ENCODE measurements at places on chromosomes 1 and 21.

GRCh38 chr1:28050776-28051175, 37.6 kb downstream of the EYA3 start:
- DNase-seq, result no peak

DNA sequence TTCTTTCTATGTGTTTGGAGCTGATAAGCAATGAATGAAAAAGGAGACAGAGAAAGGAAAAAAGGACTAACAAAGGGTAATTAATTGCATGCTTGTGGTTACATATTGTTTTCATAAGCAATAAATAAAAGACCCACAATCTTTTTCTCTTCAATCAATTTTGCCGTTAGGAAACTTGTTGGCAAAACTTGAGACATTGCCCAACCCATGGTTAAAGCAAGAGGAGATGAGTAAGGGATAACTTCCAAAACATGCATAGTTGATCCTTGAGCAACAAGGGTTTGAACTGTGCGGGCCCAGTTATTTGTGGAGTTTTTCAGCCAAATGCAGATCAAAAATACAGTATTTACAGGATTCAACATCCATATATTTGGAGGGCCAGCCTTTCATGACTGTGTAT, 572.4 kb downstream of the AMY1C start:
- no peak for DNase-seq

DNA sequence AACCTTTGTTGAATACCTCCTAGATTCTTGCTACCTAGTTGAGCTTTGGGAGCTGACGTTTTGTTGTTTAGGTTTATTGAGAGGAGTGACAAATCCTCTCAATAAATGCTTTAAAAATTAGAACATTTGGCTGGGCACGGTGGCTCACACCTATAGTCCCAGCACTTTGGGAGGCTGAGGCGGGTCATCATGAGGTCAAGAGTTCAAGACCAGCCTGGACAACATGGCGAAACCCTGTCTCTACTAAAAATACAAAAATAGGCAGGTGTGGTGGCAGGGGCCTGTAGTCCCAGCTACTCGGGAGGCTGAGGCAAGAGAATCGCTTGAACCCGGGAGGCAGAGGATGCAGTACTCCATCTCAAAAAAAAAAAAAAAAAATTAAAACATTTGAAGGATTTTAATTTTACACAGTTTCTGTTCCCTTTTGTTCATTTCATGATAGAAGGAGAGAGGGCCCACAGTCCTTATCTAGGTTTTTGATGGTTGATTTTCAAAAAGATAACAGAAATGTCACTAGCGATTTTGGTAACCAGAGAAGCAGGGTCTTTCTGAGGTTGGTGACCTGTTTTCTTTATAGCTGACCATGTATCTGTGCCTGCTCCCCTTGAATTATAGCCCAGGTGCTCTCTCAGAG, 44.2 kb upstream of the PIGV start:
- no peak for DNase-seq

DNA sequence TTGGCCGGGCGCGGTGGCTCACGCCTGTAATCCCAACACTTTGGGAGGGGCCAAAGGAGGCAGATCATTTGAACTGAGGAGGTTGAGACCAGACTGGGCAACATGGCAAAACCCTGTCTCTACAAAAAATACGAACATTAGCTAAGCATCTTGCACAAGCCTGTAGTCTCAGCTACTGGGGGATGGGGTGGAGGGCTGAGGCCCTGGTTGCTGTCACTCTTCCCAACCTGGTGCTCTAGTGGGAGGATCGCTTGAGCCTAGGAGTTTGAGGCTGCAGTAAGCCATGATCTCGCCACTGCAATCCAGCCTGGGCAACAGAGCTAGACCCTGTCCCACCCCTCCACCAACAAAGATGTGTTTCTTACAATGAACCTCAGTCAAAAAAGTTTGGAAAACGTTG, 2.8 kb downstream of the PHGDH start:
- DNase-seq, result no peak

- DNase-seq, result no peak
Measured at GRCh38 chr1:14167884-14168283, 430.6 kb upstream of the KAZN start.

GRCh38 chr21:43318841-43319781, 107.8 kb downstream of the SIK1 start:
- DNase-seq, result no peak

DNA sequence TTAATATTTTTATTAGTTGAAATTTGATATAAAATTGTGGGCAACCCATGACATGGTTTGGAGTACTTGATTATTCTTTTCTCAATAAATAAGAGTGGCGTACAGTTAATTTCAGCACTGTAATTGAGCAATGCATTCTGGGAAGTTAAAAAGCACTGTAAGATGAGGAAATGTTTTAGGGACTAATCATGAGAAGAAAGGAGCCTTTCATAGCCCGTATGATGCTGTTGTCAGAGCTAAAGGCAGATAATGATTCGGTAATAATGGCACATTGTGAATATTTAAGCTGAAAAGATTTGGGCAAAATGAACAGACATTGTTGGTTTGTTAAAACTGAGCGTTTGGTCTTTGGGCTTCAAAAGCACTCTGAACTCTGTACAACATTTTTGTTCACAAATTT, 139.3 kb downstream of the NFIA start:
- no peak for DNase-seq

GRCh38 chr1:1302006-1302430, 5.7 kb downstream of the ACAP3 start:
- DNase-seq, result no peak

GRCh38 chr21:33396436-33396835, 6.8 kb upstream of the IFNGR2 start:
- DNase-seq, result no peak

- DNase-seq, result no peak
Measured at GRCh38 chr21:42564561-42564971, 50.9 kb downstream of the SLC37A1 start.

DNA sequence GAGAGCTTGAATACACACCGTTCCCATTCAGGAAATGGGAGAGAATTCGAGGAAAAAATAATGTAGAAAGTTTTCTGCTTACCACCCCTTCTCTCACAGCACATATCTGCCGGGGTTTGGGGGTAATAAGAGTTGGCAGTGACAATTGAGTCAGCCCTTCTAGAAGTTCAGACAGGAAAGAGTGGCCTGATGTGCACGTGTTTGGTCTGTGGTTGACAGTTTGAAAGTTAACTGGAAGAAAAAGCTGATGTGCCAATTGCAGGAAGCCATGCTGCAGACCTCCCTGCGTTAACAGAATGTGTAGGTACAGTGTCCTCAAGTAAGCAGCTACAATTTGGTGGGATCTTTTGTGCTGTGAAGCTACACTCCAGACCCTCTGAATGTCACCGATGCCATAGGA, 50.9 kb downstream of the DHX9 start:
- DNase-seq, result no peak

DNA sequence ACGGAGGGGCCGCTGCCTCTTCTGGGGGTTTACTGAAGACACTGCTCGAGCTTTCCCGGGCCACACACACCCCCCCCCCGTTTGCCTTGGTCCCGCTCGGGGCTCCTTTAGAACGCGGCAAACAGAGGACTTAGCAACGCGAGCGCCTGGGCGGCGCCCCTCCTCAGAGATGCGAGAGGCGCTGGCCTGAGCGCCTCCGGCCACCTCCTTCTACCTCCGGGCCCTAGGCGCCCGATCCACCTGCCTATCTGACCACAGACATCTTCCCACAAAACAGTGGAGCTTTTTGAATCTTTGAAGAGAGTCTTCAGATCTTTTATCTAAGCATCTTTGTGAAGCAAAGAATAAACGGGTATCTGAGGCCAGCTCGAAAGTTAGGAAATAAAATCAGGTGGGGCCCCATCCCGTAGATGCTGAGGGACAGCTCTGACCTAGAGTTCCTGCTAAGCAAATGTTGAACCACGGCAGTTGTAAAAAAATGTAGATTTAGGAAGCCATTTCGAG, 436 bp upstream of the TTLL7 start:
- peak; percentile 56 for DNase-seq

GRCh38 chr1:234241941-234242490, 131.2 kb upstream of the COA6 start:
- DNase-seq, result no peak

- no peak for DNase-seq
Measured at GRCh38 chr21:34911360-34911759, 137.7 kb downstream of the RUNX1 start.

- no peak for DNase-seq
Measured at GRCh38 chr1:150256198-150256553, 1.4 kb upstream of the CA14 start.

DNA sequence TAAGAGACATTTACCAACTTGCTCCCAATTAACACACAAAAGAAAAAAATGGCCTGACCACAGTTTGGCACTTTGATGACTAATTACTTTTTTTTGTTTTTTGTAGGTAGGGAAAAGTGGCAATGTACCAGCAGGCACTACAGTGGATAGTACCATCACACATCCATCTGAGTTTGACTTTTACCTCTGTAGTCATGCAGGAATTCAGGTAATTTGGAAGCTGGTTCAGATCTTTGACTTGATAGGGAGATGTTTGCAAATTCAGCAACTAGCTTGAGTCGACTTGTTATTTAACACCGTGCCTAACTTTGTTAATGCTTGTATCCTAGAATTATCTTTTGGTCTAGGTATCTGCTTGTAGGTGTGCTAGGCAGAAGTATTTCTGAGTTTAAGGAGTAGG, 33.0 kb upstream of the AGO1 start:
- DNase-seq, result no peak

DNA sequence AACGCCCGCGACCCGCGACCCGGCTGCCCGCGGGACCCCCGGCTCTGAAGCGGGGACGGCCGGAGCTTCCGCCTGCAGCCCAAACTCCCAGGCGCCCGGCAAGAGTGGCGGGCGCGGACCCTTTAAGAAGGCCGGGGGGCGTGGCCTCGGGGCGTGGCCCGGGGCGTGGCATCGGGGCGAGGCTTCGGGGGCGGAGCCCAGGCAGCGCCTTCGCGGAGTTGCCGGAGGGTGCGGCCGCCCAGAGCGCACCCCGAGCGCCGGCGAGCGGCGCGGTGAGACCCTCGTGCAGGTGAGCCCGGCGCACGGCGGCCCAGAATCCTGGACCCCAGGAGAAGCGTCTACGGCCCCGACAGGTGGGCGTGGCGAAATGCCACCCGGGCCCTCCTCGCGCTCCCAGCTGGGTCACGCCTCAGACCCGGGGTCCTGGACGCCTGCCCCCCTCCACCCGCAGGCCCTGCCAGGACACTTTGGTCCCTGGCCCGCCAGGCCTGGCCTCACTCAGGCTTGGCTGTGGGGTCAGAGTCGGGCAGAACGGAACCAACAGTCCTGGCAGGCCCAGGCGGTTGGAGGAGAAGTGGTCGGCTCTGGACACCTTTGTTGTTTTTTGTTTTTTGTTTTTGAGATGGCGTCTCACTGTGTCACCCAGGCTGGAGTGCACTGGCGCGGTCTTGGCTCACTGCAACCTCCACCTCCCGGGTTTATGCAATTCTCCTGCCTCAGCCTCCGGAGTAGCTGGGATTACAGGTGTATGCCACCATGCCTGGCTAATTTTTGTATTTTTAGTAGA, 14.4 kb downstream of the RNF223 start:
- no peak for DNase-seq

DNA sequence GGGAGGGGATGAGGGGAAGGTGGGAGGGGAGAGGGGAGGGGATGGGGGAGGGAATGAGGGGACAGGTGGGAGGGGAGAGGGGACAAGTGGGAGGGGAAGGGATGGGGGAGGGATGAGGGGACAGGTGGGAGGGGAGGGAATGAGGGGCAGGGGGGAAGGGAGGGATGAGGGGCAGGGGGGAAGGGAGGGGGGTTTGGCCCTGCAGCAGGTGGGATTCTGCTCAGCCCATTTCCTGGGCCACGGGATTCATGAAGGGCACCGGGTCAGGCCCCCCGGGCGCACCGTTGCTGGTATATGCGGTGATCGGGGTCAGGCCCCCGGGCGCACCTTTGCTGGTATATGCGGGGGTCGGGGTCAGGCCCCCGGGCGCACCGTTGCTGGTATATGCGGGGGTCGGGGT, 15.1 kb upstream of the SAMD11 start:
- DNase-seq, result no peak

- no peak for DNase-seq
Measured at GRCh38 chr1:205950826-205951549, 7.7 kb upstream of the SLC26A9 start.

GRCh38 chr1:153670257-153670858, 435 bp downstream of the ILF2 start:
- DNase-seq, result no peak

- no peak for DNase-seq
Measured at GRCh38 chr1:201504799-201505502, 2.0 kb downstream of the CSRP1 start.

DNA sequence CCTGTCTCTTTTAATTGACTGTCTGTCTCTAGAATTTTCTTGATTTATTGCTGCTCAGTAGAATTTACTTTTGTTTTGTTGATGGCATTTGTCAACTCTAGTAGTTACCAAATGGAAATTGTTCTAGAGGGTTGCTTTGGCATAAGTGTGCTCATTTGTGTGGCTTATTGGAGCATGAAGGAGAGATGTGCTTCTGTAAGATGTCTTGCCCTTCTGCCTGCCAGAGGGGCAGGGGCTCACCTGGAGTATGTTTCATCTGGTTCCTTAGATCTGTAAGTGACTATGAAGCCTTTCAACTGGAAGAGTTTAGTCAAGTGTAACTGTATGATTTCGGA, 345.5 kb downstream of the DISC1 start:
- DNase-seq, result no peak

- no peak for DNase-seq
Measured at GRCh38 chr1:150420560-150421265, 56.8 kb downstream of the RPRD2 start.

DNA sequence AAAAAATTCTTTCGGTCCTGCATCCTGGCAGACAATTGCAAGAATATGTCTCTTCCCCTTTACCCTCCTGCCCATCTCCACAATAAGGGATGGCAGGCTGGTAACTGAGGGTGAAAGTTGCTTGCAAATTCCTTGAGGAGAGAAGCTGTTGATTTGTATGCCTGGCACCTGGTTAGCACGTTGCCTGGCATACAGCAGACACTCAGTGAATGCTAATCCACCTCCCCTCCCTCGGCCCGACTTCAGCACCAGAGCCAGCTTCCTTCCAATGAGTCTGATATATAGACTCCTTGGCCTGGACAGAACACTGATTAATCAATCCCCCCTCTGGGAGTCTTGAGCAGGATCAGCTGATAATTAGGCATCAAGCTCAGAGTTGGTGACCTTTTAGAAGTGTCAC, 39.1 kb downstream of the KCNC4 start:
- no peak for DNase-seq

GRCh38 chr1:198495631-198496030, 44.8 kb downstream of the ATP6V1G3 start:
- no peak for DNase-seq

DNA sequence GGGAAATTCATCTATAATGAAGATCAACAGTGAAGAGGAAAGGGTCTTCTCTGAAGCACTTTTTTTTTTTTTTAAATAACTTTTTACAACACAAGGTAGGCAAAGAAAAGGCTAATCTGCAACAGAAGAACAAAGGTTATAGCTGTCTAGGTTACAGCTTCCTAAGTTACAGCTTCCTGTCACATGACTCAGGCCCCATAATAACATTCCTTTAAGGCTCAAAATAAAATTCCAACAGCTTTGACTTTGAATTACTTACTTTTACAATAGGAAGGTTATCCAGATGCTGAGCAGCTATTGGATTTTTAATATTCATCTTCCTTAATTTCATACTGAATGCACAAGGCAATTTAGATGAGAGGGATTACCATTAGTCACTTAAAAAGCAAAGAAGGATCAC, 40.4 kb upstream of the TMEM61 start:
- DNase-seq, result no peak
